ENCODE measurements at places on chromosomes 3 and 15. TPM values are rescaled to one million over a fixed set of nuclear protein-coding genes. Genes with fewer than 3 reads are reported as not detected.

GRCh38 chr15:79492065-79492464 lies 59.9 kb downstream of the MINAR1 start:
- DNase-seq: no peak
- H3K36me3 ChIP-seq: no peaks in the 10 kb centered on the region
- no peaks in the 10 kb centered on the region for H3K4me1 ChIP-seq
- no peak overlapping the region for H3K27ac ChIP-seq
- no peaks in the 10 kb centered on the region for H3K27me3 ChIP-seq

DNA sequence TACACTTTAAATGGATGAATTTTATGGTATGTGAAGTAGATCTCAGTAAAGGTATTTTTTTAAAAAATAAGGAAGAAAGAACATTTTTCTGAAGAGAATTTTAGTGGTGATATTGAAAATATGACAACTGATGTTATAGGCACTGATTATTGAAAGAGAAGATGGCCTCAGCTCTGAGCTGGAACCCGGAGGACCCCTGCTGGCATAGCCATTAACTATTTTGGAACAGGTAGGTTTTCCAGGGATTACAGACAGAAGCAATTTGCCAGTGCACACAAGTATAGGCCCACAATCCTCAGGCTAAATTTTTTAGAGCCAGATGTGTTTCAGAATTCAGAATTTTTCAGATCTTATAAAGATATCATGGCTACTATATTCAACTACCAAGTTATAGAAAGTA lies 315.9 kb upstream of the GPR149 start:
- H3K36me3 ChIP-seq: no peaks in the 10 kb centered on the region
- H3K4me3 ChIP-seq: no peak overlapping the region
- H3K4me1 ChIP-seq: no peaks in the 10 kb centered on the region
- DNase-seq: no peak

- H3K27me3 ChIP-seq: no peaks in the 10 kb centered on the region
- H3K4me3 ChIP-seq: no peak overlapping the region
- H3K27ac ChIP-seq: no peak overlapping the region
- H3K36me3 ChIP-seq: no peaks in the 10 kb centered on the region
- peaks cover under 1% of the 10 kb centered on the region for H3K4me1 ChIP-seq
Measured at GRCh38 chr15:37105029-37105428, 4.7 kb upstream of the MEIS2 start.

DNA sequence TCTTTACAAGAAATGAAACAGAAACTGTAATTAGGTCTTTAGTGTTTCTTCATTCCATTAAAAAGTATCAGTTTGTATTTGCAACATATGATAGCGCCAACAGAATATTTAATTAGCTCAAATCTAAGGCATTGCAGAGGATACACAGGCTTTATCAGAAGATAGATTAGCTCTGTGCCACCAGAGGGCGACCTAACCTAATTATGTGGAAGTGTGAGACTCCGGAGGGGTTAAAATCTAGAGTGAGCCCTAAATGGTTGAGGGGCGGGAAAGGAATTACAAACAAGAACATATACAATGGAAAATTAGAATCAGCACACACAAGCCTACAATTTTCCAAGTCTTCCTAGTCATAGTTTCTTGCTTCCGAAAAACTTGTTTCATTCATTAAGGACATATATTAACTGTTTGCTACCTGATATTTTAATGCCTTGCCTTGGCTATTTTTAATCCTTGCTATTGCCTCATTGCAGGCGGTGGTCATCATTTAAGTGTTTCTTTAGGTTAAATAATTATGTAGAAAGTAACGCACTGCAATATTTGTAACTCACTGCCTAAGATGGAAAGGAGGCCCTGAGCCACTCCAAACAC lies 18.0 kb upstream of the RYR3 start:
- H3K27me3 ChIP-seq: no peaks in the 10 kb centered on the region
- no peak for DNase-seq
- H3K4me3 ChIP-seq: no peak overlapping the region
- no peaks in the 10 kb centered on the region for H3K36me3 ChIP-seq
- no peak overlapping the region for H3K27ac ChIP-seq
- H3K4me1 ChIP-seq: no peaks in the 10 kb centered on the region

DNA sequence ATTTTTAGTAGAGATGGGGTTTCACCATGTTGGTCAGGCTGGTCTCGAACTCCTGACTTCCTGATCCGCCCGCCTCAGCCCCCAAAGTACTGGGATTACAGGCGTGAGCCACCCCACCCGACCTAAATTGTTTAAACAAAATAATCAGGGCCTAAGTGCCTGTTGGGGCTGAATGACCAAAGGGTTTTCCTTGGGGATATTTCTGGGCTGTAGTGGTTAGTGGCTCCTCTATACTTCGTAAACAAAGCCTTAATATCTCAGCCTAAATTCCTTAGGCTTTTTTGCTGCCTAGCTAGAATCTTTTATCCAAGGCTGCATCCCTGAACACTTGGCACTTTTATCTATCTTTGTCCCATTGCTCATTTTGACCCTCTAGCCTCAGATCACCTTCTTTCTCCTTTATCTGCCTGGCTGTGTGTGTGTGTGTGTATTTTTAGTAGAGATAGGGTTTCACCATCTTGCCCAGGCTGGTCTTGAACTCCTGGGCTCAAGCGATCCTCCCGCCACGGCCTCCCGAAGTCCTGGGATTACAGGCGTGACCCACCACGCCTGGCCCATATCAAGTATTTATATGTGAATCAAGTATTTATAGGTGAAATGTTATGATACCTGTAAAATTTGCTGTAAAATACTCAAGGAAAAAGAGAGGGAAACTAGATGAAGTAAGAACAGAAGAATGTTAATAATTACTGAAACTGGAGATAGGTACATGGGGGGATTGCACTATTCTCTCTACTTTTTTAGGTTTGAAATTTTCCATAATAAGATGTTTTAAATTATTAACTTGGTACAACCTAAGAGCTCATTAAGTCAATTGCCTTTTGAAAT lies 1.8 kb downstream of the NUSAP1 start:
- no peaks in the 10 kb centered on the region for H3K27me3 ChIP-seq
- no peak overlapping the region for H3K27ac ChIP-seq
- H3K4me1 ChIP-seq: peaks cover 6% of the 10 kb centered on the region
- no peak for DNase-seq
- H3K4me3 ChIP-seq: no peak overlapping the region
- H3K36me3 ChIP-seq: no peaks in the 10 kb centered on the region

The C3orf20 gene
- total RNA-seq: 0.49 TPM

The GOLGA6L7 gene
- not detected for total RNA-seq

DNA sequence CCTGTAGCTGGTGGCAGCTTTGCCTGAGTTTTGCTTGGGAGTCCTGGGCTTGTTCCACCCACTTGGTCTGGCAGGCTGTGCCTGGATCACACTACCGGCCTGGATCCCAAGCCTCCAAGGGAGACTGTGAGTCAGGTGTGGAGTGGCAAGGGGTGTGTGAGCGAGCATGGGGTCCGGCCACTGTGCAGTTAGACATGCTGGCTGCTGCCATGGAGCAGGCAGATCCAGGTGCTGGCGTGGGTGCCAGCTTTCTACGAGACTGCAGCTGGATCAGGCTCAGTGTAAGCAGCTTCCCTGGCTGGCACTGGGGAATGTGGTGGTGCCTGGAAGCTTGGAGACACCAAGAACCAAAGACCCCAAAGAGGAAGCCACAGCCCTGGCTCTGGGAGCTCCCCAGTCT lies 102.0 kb upstream of the BNIP2 start:
- H3K4me3 ChIP-seq: no peak overlapping the region
- H3K4me1 ChIP-seq: peaks cover 6% of the 10 kb centered on the region
- DNase-seq: no peak
- no peak overlapping the region for H3K27ac ChIP-seq

GRCh38 chr15:38504680-38505467 lies 50.9 kb downstream of the FAM98B start:
- H3K27me3 ChIP-seq: no peaks in the 10 kb centered on the region
- H3K4me3 ChIP-seq: no peak overlapping the region
- H3K27ac ChIP-seq: no peak overlapping the region
- H3K4me1 ChIP-seq: no peaks in the 10 kb centered on the region
- no peak for DNase-seq

The CCDC54 gene
- total RNA-seq: not detected

The NR2E3 gene
- total RNA-seq: 0.98 TPM

GRCh38 chr15:77387365-77388105 lies 32.4 kb downstream of the PEAK1 start:
- DNase-seq: no peak
- H3K27ac ChIP-seq: no peak overlapping the region
- H3K36me3 ChIP-seq: no peaks in the 10 kb centered on the region
- H3K27me3 ChIP-seq: no peaks in the 10 kb centered on the region
- no peak overlapping the region for H3K4me3 ChIP-seq

DNA sequence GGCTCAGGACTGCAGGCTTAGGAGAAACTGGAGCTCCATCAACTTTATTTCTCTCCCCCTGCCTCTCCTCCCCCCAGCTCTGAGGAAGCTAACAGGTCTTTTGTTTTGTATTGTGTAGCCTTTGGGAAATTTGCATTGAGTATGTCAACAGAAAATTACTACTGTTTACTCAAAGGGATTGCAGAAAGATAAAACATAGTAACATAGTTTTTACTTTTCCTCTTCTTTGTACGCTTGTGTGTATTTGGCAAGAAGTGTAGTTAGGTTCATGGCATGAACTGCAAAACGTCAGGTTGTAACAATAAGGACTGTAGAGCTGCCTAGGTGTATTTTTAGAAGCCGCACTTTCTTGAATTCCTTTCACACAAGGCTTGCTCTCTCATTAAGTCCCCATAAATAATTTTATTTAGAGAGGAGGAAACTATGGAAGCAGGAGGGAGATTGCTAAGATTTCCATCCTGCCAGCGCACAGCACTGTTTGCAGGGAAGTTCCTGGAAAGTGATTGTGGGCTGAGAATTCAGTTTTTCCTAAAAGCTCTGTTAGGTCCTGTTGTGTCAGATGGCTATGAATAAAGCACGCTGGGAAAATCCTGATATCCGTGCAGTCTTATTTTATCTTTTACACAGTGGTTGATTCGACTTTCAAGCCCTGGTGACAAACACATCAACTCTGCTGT lies 21.1 kb upstream of the SATB1 start:
- no peak overlapping the region for H3K27ac ChIP-seq
- no peaks in the 10 kb centered on the region for H3K36me3 ChIP-seq
- H3K27me3 ChIP-seq: no peaks in the 10 kb centered on the region
- H3K4me1 ChIP-seq: peaks cover 26% of the 10 kb centered on the region
- DNase-seq: no peak
